ENCODE measurements at places on chromosomes 3 and 15.

DNA sequence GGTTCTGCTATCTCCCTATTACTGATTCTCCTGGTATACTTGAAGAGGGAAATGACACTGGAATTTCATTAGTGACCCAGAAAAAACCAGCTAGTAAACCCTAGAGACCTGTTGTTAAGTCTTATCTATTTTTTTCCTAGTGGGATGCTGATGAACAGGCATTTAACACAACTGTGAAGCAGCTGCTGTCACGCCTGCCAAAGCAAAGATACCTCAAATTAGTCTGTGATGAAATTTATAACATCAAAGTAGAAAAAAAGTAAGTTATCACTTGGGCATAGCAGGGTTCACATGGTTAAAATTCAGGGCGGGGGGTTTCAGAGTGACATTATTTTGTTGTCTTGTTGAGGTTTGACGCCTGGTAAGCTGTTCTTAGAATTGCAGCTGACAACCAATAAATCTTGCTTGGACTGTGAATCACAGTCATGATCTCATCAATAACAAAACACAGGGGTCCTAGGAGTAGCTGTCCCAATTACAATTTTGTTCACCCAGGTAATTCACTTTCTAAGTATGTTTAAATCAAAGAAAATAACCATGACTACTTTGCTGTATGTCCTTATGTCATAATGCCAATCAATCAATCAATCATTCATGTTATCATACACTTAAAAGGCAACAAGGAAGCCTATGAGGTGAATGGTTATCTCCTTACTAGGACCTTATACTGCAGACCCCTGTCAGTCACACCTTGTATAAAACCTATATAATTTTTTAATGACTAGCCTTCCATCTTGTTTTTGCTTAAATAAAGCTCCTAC, 4.6 kb downstream of the SRP14 start:
- no peak for DNase-seq

GRCh38 chr3:129323651-129324294, 45.1 kb downstream of the HMCES start:
- no peak for DNase-seq

DNA sequence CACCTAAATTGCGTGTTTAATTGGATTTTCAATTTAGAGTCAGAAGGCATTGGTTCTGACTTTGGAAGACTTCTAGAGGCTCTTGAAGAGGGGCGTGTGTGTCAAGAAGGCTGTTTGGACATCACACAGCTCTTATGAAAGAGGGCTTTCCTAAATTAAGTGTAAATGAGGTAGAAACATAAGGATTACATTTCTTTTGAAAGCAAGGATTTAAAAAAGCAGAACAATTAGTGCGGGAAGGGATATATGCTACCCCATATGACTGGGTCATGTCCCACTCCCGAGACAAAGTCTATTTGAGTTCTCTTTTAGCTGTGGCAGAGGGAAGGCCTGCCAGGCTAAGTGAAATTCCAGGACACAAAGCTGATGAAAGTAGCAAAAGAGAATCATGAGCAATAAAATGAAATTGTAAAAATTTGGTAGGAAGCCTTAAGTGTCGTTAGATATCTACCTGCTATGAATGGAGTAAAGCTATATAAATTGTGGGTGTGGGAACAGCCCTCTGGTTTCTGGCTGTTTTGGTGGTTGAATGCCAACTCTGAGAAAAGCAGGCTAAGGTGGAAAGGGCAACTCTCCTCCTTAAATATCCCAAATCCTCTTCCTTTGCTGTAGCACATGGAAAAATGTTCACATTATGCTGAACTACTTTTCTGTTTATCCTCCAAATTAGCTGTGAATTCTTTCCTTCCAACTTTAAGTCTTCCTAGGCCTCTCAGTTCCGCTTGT, 100.6 kb upstream of the TSC22D2 start:
- no peak for DNase-seq

DNA sequence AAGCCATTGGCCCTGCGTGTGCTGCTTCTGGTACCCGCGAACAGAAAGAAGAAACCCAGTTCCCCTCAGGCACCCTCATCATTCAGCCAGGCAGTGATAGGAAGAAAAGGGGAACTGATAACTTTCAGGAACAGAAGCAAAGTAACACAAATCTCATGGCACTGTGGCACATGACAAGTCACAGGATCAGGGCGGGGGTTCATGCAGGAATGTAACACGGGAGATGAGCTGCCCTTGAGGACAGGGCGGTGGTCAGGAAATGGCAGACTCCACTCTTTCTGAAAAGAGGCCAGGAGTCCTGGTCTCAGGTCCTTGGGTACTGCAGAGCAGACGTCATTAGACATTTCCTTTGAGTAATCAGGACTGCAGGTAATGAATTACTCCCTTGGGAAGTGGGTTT, 95.5 kb downstream of the CCNL1 start:
- DNase-seq = no peak
